ENCODE measurements at places on chromosomes 3 and 15.

DNA sequence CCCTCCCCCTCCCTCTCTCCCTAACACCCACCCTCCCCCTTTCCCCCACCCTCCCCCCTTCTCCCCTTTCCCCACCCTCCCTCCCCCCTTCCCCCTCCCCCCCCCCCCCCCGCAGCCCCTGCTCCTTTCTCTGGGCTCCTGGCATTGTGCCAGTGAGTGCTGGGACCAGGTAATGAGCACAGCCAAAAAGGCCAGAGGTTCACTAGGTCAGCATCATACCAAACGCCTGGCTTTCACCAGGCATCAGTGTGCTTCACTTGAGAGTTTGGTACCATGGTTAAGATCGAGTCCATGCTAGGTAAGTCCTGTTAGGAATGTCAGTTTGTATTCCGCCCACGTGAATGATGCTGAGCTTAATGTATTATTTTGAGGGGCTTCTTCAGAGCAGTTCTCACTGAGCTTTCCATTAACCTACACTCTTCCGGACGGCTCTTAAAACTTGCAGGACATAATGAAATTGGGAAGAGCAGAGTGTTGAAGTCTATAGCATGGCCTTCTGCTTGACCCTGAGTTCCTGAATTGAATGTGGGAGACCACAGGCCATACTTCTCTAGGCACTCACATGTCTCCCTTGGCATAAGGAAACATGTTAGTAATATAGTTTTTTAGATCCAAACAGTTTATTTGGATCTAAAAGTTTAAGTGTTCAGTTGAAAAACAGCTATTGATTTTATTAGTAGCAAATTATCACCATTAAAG lies 45.6 kb downstream of the SENP2 start:
- no peak for DNase-seq

DNA sequence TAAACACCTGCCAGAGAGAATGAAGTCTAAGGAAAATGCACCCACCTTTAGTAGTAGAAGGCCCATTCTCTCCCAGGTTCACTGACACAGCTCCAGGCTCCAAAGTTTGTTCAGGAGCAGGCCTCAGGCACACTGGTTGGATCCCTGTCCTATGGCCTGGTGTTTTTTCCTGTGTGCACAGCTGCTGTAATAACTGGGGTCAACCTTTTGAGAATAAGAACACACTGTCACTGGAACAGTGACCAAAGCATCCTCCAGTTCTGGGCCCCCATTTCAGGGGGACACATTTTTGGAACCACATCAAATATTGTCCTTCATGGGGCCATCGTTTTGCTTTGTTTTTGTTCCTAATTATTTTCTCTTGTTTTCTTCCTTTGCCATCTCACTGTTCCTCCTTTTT lies 95.8 kb downstream of the ARNT2 start:
- no peak for DNase-seq

DNA sequence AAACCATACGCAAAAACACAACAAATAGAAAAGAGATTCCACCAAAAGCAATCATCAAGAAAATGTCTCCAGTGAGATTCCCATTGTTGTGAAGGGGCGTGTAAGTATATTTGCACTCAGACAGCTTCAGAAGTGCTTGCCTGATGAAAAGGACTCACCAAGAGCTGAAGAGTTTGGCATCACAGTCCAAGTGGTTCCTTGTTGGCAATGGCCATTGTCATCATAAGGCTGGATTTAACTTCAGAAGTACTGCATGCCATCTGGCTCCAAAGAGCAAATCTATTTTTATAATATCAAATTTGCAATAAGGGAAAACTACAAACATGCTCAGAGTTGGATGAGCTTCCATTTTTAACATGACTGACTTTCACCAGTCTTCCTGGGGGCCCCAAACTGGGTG lies 505.3 kb upstream of the NR2F2 start:
- no peak for DNase-seq

DNA sequence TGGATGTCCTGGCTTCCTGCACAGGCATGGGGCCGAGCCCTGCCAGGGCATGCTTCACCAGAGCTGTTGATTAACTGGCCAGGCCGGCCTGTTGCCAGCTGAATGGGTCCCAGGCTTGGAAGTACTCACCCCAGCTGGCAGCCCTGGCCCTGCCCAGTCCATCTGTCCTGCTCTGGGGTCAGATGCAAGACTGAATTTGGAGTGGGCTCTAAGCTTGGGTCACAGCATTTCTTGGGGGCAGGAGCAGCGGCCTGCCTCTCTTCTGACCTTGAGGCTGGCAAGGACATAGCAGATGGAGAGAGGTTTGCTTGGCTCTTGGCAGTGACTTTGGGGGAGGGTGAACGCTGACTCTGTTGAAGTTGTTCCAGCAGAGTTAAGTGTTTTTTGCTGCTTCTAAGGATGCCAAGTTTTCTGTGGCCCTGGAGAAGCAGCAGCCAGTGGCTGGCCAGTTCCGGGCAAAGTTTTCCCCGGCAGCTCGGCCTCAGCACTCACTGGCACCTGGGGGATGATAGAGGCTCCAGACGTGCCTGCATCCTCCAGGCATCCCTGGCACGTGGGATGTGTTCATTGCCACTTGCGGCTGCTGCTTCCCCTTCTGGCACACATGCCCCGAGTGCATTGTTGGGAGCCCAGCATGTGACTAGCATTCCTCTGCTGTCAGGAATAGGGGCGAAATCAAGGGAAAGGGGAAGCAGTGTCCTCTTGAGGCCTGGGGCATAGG lies 22.9 kb downstream of the PDIA5 start:
- DNase-seq = no peak

DNA sequence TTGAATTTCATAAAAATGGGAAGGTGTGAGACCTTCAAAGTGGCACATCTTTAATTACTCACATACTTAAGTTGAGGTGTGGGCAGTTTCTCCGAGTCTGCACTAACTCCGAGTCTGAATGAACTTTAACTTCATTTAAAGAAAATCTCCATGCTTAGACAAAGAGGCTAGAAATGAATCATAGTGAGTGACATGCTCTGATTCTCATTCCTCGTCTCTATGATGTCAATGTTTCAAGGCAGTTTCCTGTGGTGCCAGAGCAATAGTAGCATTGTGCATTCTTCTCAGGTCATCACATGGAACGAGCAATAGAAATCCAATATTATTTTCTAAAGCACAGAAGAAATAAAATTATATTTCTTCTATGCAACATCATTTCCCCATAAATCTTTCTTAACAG lies 224.8 kb downstream of the KCNMB2 start:
- DNase-seq = no peak

DNA sequence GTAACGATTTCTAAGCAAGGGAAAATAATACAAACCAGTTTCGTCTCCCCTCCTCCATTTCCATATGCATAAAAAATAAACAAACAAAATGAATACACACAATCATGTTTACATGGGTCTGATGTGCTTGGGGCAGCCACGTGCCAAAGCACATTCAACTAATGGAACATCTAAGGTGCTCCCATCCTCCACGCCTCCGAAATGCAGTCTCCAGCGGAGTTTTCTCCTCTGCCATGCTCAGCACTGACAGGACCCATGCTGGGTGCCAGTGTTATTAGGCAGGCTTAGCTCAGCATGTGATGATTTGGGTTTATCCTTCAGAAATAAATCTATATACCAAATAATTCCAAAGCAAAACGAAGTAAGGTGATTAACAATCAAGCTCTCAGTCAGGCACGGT lies 337.3 kb upstream of the ATP10A start:
- no peak for DNase-seq

DNA sequence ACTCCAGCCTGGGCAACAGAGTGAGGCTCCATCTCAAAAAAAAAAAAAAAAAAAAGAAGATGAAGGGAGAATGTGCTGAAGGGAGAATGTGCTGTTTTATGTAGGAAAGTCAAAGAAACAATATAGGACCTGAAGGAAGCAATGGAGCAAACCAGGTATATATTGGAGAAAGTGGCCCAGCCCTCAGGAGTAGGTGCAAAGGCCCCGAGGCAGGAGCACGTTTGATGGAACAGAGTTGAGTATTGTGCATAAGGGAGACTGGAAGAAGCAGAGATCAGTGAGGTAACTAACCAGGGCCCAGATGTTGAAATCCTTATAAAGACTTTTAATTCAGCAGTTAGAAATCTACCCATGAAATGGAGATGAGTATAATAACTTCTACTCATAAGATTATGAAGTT lies 79.6 kb downstream of the MAP2K5 start:
- no peak for DNase-seq

DNA sequence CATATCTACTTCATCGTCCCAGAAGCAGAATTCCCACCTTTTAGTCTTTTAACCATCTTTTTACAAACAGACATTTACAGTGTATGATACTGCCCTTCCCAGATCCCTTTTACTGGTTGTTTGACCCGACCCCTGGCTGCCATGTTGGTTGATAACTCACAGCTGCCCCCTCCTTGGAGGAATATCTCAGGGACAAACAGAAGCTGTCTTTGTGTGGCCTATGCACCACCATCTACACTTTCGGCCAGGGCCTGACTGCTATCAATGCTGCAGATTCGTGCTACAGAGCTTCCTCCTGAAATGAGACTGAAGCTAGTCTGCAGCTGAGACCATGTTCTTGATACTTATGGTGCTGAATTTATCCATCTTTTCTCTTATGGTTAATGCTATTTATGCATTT lies 6.6 kb upstream of the POLQ start:
- no peak for DNase-seq

DNA sequence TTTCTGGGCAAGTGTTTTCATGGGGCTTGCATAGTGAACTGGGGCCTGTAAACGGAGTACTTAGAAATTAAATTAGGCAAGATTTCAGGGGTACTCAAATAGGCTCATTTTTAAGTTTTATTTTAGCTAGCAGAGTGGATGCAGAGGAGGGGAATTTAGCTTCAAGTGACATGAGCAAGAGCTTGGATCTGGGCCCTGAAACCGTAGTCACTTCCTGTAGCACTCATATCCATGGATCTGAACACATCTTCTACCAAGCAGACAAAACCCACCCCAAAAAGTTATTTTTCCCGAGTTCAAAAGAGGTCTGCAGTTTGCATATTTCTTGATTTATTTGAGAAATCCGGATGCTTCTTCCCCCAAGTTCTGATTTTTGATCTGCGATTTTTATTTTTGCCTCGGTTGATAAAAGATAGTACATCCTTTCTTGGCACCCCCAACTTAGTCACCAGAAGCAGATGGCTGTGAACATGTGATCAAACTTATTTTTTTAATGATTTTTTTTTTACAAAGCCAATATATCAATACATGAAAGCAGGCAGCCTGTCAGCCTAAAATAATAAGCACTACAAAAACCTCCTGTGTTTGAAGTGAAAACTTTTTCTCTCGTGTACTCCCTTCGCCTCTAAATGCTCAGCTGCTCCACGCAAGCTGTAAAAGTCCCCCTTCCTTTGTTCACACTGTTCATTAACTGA lies 36.6 kb upstream of the STT3B start:
- no peak for DNase-seq

DNA sequence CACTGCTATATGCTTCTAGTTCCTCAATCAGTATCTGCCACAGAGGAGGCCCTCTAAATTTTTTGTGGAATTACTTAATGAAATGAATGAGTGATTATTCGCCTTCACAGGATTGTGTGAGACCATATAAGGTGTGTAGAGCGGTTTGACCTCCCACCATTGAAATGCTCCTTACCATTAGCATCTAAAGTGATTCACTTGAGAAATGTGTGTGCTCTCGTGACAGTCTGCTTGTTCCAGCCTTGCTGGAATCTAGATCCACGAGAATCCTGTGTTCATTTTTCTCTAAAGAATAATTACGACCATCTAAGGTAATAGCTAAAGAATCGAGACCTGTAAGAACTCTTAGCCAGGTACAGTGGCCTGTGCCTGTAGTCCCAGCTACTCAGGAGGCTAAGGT lies 126.9 kb downstream of the FNDC3B start:
- no peak for DNase-seq

GRCh38 chr3:114370537-114371174 lies 76.8 kb downstream of the TIGIT start:
- no peak for DNase-seq

DNA sequence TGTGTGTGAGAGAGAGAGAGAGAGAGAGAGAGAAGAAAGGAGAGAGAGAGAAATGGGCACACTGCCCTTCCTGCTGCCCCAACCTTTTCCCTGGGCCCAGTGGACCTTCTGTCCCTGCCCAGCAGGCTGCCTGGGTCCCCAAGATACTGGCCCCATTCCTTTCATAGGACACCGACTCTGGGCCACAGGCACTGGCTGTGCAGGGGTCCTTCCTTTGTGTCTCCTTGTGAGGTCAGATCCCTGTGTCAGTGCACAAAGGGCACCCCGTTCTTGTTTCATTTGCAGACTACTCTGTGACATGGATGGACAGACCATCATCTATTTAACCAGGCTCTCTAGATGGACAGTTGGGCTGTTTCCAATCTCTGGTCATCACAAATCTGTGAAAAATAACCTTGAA lies 21.3 kb upstream of the KLF13 start:
- no peak for DNase-seq

DNA sequence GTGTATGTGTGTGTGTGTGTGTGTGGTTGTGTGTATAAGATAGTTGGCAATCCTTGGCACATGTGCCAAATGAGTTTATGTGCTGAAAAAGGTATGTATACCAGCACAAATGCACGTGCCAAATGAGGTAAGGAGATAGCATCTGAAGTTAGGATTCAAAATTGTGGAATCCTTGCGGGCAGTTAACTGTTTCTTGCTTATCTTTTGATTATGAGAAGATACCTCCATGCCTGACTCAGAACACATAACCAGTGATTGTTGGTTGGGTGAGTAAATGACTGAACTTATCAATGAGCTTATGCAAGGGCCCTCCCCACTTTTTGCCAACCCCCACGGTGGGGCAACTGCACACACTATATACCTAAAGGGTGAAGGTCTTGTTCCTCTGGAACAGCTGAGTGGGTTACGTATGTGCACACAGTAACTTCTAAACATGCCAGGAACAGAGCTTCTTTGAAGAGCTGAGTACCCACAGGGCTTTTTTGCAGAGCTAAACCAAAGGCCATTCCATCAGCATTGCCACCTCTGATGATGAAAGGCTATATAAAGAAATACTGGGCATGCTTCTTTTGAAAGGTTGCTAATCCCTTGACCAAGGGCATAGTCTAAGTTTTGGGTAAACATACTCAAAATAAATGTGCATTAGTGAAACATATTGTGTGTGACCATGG lies 60.1 kb downstream of the MEIS2 start:
- DNase-seq = no peak
